Activated T-helper 1 cell treated with Interleukin-2 at 50 U/mL for 16 hours (primary cell): ENCODE measurements at places on chromosomes 2 and 18.

GRCh38 chr2:239735829-239736357, 289.2 kb downstream of the NDUFA10 start:
- DNase-seq: no peak

DNA sequence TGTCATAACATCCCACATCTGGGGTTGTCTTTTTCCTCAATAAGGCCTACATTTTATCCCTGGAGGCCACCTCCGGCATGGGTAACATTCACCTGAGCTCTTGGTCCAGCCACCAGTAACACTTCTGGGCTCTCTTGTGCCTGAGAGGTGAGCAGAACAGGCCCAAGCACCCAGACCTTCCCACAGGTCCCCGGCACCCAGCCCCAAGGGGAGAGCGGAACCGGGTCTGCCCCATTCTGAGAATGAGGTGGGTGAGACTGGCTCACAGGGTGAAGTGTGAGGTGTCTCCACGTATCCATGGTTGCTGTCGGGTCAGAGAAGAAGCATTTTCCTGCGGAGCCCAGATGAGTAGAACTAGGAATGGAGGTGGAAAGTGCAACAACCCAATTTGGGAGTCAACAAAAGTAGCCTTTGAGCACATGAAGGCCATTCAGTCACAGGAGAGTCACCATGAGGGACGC, 496.7 kb upstream of the MYT1L start:
- DNase-seq: no peak

DNA sequence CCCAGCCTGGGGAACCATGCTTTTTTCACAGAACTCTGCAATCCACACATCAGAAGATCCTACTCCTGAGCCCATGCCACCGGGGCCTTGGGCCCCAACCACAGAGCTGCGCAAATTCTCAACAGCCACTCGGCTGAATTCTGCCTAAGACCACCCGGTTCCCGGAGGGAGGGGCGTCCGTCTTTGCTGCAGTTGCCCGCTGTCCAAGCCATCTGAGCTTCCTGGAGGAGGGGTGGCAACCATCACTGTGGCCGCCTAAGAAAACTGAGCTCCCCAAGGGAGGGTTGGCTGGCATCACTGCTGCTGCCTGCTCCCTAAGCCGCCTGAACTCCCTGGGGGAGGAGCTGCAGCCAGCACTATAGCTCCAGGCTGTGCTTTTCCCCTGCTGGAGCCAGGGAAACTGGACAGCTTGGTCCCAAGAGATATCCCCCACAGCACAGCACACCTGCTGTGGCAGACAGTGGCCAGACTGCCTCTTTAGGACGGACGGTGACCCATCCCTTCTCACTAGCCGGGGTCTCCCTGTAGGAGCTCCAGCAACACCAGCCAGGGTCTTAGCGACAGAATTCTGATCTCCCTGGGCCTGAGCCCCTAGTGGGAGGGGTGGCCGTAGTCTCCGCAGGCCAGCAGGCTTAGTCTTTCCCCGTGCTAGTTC, 1411.6 kb upstream of the CDH2 start:
- no peak for DNase-seq

GRCh38 chr2:861655-862354, 88.8 kb upstream of the SNTG2 start:
- DNase-seq: no peak

- no peak for DNase-seq
Measured at GRCh38 chr18:22977847-22978701, 44.9 kb downstream of the RBBP8 start.

DNA sequence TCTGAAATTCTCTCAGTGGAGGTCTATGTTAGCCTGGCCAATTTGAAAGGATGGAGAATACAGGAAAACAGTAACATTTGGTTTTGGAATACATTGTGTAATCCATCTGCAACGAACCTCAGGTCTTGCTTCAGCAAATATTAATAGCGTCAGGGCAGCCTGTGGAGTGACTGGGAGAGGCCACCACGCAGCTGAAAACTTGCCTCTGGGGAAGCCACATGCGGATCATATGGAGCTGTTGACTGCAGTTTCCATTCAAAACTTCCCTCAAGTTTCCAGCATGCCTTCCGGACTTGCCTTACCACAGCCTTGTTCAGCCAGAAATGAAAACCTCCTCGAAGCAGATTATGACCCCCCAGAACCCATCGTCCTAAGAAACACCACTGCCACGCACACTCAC, 25.7 kb downstream of the BCL11A start:
- DNase-seq: no peak

- no peak for DNase-seq
Measured at GRCh38 chr18:45282101-45282812, 333.0 kb upstream of the SLC14A2 start.

GRCh38 chr2:46569766-46570165, 90.4 kb downstream of the TMEM247 start:
- no peak for DNase-seq

DNA sequence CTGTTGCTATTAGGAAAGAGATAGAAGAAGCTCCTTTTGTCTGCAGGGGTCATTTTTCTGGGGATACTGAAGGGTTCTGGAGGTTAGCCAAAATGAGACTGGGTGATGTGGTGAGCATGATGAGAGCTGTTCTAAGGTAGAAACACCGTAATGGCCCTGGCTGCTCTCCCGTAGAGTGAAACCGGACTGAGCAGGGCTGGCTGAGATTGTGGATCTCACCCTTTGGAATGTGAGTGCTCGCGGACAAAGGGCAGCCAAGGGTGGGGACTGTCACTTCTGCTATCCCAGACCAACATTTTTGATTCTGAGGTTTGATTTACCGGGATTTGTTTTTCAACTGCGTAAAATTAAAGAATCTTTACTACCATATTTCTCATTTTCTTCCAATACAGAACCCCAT, 36.2 kb downstream of the TNFRSF11A start:
- DNase-seq: no peak

- no peak for DNase-seq
Measured at GRCh38 chr18:14124689-14125088, 7.5 kb downstream of the ZNF519 start.

- DNase-seq: no peak
Measured at GRCh38 chr18:63697097-63697660, 5.6 kb upstream of the SERPINB11 start.

- no peak for DNase-seq
Measured at GRCh38 chr2:209640358-209640757, 131.3 kb upstream of the UNC80 start.

GRCh38 chr2:79702905-79703304, 190.1 kb downstream of the CTNNA2 start:
- no peak for DNase-seq

- DNase-seq: no peak
Measured at GRCh38 chr2:16494836-16495508, 170.7 kb downstream of the CYRIA start.

DNA sequence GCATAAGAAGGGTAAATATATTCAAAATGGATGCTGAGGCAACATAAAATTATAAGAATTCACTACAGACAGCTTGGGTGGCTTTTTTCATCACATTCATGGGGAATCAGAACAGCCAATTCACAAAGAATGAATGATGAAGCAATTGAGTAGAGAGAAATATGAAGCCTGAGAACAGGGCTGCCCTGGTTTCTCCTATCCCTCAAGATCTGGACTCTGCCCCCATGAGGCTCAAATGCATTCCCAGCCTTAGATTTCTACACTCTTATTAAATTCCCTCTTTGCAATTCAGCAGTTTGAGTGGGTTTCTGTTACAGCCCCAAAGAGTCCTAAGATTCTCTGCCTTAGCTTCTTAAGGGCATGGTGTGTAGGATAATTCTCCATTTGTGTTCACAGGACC, 172.5 kb downstream of the MAIP1 start:
- DNase-seq: no peak

DNA sequence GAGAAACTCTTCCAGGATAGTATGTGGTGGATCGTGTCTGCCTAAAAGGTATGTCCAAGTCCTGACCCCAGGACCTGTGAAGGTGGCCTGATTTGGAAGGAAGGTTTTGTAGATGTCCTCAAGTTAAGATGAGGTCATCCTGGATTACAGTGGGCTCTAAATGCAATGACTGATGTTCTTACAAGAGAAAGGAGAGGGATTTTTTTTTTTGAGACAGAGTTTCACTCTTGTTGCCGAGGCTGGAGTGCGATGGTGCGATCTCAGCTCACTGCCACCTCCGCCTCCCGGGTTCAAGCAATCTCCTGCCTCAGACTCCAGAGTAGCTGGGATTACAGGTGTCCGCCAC, 19.9 kb downstream of the MBP start:
- DNase-seq: no peak

GRCh38 chr2:106030287-106031268, 163.5 kb downstream of the UXS1 start:
- DNase-seq: no peak

DNA sequence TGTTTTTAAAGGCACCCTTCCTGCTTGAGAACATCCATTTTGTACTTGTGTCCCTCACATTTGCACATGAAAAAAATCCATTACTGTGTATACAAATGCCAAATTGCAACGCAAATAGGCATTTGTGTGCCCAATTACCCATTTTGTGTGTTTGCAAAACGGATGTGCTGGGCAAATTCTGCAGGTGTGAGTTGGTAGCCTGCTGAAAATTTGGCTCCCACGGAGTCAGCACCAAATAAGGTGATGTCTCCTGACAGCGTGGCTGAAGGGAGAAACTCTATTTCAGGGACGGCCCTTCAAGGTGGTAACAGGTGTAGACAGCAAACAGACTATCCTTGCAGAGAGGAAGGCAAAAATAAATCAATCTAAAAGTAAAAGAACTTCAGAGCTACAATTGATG, 661.1 kb downstream of the BCL11A start:
- no peak for DNase-seq

DNA sequence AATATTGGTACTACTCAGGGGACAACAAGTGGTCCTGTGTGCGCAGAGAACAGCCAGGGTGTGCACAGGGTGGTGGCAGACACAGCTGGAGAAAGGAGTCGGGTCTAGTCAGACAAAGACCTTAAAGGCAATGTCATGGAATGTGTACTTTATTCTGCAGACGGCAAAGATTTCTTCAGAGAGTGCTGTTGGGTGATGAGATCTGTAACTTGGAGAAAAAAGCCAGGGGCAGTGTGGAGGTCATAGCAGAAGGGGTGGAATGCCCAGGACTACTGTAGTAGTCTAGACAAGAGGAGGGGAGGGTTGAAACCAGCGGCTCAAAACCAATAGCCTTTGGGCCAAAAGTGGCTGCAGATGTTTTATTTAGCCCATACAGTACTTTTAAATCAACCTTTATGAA, 121.3 kb upstream of the ZFP36L2 start:
- no peak for DNase-seq

DNA sequence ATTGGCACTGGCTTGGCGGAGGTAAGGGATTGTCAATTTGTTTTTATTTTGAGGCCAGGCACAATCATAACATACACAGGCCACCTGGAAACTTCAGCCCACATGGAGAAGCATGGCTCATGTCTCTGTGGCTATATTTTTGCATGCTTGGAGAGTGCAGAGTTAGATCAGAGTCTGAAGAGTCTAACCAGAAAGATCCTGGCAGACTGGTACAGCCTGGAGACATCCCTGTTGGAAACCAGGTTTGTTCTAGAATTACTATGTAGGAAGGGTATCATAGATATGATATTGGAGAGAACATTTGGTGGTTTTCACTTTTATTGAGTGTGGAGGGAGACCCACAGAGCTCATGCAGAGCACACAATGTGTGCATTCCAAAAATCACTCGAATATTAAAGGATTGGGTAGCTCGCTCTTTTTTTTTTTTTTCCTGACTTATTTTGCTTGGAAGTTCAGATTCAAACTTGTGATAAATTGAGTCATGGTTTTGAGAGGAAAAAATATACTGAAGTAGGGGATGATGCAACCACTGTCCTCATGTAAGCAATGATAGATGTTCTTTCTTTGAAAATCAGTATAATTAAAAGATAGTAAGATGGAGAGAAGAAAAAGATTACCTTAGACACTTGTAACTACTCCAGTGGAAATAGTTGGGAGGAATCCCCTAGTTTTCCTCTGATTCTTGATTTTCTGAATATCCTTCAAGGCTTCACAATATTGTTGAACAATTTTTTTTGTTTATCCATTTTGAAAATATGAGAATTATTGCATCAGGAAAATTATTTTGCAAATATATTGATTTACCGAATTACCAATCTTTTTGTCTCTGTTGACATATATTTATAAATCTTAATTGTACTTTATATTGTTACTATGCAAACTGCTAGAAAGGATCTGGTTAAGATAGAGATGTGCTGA, 185.7 kb upstream of the ZEB2 start:
- no peak for DNase-seq

GRCh38 chr2:136534811-136535210, 230.5 kb upstream of the THSD7B start:
- no peak for DNase-seq

DNA sequence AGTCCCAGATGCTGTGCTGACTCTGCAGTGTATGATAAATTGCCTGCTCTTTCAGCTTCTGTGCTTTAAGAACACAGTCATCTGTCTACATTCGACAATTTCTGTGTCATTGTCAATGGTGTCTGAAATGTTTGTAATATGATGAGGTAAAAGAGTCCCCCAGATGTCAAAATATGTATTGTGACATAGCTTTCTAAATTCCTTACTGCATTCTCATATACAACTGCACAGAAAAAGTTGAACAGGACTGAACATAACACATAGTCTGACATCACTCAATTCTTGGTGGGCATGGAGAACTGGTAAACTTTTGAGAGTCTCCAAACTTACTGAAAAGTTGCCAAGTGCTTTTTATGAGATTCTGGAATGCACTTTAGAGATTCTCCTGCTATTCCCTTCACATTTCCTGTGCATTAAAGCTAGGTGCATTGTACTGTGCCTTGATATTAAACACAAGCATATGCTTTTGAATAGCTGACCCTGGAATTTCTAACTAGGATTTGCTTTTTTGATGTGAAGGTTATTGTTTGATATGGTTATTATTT, 48.1 kb upstream of the ARHGAP28 start:
- no peak for DNase-seq

DNA sequence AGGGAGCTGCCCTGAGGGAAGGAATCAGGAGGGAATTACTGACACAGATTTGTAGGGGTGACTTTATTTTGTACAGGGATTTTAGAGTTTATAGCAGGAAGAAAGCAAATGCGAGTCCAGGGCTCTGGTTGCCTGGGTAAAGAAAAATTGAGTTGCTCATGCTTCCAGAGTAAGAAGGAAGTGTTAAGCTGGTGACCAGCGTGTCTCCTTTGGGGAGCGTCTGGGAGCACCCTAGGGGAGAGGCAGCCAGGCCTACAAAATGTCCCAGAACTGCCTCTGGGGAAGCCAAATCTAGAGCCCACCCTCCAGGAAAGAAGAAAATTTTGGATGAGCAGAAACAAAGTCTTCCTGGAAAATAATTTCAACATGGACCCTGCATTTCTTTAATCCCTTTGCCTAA, 147.0 kb downstream of the VAPA start:
- no peak for DNase-seq
